ENCODE measurements at places on chromosomes 6 and 20. TPM values are rescaled to one million over a fixed set of nuclear protein-coding genes. Genes with fewer than 3 reads are reported as not detected.

Gene IP6K3
- not detected for total RNA-seq

Gene TRIM15
- not detected for total RNA-seq

GRCh38 chr6:170260686-170261085 is 30.2 kb downstream of the DLL1 start:
- peak; percentile 31 for DNase-seq

DNA sequence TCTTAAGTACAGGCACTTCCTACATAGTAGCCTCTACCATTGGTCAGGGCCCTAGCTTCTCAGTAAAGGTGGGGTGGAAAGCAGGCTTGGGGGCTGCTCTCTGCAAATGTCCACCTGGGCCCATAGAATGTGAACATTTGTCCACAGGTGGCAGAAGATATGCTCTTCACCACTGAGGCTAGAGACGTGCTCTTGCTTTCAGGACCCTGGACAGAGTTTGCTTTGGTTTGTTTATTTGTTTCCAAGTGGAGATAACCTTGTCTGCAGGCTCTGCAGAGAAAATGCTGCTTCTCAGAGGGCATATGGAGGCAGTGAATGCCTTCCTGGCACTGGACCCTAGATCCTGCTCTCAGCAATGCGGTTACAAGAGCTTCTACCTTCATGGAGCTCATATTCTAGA is 129.0 kb downstream of the F13A1 start:
- DNase-seq: no peak

DNA sequence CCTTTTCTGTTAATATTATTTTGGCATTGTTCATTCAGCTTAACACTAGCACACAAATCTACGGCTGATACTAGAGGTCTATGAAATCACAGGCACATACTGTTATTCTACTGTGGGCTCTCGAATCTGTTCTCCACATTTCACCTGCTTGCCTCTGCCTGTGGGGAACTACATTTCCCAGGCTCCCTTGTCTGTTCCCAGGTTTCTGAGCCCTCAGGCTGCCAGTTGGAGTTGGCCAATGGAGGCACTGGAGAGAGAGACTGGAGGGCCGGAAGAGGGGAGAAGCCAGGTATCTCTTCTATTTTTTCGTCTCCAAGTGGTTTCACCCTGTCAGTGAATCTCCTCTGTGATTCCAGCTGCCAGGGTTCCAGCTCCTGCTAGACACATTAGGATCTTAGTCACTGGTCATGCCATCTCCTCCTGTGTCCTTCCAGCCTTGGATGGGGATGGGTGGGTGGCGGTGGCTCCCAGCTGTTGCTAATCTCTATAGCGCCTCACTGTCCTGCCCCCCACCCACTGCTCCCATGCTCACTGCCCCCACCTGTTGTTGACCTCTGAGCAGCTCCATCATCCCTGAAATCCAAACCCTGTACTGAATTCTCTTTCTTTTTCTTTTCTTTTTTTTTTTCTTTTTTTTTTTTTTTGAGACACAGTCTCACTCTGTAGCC is 188.2 kb downstream of the LRFN2 start:
- DNase-seq: no peak

- DNase-seq: no peak
These were observed 335.8 kb upstream of the NT5E start for GRCh38 chr6:85113934-85114580.

DNA sequence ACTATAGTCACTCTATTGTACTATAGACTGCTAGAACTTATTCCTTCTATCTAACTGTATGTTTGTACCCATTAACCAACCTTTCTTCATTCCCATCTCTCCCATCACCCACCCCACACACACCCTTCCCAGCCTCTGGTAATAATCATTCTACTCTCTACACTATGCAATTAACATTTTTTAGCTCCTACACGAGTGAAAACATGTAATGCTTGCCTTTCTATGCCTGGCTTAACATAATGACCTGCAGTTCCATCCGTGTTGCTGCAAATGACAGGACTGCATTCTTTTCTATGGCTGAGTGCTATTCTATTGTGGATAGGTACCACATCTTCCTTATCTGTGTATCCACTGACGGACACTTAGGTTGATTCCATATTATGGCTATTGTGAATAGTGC is 95.5 kb downstream of the ALDH8A1 start:
- DNase-seq: no peak

Gene UNC93A
- not detected for total RNA-seq

Gene LTB
- total RNA-seq: 1.5 TPM

DNA sequence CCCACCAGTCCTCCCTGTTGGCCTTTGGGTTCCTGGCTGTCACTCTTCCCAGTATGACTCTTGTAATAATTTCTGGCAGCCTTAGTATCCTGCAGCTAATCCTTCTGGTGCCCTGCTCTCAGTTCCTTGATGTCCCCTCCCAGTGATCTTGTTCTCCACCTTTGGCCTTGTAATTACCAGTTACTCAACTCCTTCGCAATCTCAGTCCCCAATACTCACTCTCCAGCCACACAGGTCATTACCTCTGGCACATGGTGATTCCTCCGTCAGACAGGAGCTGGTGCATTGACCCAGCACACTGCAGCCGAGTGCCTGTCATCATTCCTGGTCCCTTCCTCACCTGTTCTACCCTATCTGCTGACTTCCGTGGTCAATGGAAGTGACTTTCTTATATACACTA is 101.4 kb downstream of the FAM120B start:
- DNase-seq: no peak

GRCh38 chr6:63923139-63923739 is 287.6 kb downstream of the PHF3 start:
- DNase-seq: peak; percentile 55

DNA sequence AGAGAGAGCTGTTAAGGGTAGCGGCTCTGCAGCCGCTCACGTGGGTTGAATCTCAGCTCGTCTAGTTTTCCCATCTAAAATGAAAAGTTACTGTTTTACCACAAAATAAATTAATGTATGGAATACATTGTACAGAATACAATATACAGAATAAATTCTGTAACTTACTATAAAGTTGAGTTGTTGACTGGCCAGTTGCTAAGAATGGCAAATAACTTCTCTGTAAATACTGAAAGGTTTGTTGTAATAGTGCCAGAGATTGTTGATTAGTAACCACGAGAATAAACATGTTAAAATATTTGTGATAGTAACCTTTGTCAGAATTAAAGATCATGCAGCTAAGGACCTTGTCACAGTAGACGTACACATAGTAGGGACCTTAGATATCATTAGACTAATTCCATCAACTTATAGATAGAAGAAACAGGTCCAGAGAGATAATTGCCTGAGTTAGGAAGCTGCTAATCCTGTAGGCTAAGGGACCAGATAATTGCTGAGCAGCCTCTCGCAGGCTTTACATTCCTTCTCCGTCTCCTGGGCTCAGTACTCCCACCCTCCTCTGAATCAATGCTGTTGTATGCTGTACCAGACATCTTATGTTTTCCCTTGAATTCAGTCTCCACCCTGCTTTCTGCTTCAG is 544 bp upstream of the NRM start:
- no peak for DNase-seq

DNA sequence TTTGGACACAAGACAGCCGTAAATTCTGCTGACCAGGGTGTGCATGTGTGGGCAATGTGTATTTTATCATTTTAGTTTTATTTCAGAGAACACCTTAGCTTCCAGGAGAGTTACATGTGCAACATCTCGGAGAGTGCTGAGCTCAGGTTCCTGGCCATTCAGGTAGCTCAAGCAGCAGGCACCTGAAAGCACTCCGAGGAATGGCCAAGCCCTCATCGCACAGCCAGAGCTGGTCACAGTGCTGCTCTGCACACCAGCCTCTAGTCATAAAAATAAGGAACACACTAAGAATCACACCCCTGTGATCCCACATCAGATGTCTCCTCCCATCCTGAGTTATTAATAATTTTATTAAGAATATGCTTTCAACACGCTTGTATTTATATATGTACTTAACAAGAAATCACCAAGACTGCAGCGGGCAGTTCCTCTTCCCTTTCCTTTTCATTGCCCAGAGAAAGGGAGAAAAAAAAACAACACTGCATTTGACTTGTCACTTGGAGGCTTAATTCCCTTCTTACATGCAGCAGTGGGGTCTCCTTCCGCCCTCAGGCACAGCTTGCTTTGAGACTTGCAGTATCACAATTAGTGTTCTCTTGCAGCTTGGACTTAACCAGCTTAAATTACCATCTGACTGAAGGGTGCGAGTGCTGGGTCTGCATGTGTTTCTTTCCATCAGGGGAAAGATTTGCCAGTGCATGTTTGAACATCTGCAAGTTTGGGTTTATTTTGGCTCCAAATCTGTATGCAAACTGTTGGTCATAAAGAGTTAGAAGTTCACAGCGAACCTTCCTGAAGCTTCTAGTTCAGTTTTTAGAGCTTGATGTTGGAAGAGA is 36.0 kb upstream of the IRF4 start:
- DNase-seq: no peak

- DNase-seq: no peak
These were observed 20.0 kb upstream of the ZNFX1 start for GRCh38 chr20:49297605-49298530.

Measured in PC-3 (cell line).